ENCODE measurements at places on chromosomes 16 and 17.

DNA sequence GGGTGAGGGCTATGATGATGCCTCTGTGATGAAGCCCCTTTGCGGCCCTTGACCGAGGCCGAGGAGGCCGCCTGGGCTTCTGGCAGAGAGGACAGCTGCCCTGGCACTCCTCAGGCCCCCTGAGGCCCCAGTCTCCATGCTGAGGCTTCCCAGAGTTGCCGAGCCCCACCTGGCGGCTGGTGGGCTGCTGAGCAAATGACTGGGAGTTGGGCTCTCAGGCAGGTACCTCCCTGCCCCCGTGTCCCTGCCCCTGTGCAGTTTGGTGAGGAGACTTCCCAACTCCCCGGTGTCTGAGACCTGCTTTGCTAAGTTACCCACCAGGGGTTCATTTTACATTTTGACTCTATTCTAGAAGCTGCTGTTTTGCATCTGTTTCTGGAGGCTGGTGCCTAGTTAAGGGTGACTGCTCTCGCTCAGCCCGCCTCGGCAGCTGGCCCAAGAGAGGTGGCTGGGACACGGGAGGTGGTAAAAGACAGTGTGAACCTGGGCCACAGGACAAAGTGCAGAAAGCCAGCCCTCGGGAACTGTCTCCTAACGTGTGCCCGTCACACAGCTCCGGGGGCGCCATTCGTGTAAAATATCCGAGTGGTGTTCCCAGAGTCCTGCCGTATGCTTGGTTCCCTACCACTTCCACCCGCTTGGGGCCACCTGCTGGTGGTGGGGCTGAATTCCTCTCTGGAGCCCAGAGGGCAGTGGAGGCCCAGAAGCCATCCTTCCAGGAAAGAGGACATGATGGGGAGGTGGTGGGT lies 134.5 kb downstream of the RAB11FIP4 start:
- DNase-seq = no peak

GRCh38 chr16:56480776-56481467 lies 29.6 kb downstream of the OGFOD1 start:
- no peak for DNase-seq

DNA sequence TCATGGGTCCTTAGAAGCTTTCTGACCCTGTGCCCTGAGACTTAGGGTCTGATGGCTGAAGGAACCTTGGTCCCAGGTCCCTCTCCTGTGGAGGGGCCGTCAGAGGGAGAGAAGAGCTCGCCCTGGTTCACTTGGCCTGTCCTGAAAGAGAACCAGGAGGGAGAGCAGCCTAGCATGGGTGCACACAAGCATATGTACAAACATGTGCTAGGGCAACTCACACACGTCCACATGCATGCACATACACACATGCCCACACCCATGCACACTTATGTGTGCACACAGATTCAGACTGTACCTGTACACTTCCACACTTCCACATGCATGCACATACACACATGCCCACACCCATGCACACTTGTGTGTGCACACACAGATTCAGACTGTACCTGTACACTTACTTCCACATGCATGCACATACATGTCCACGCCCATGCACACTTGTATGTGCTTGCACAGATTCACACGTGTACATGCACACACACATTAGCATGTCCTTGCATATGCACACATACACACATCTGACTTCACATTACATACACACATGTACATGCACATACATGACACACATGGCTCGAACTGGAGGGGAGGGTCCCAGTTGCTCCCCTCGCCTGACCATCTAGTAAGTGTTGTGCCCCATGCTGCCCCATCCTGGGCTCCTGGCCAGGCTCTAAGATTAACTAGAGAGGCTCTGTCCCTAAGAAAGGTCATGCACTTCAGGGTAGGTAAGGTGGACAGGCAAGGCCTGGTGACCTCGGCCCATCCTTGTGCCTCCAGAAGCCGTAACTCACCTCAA lies 122.0 kb downstream of the METRNL start:
- DNase-seq = no peak

- DNase-seq = no peak
These were observed 186.5 kb upstream of the TNRC6C start for GRCh38 chr17:77771998-77772397.

DNA sequence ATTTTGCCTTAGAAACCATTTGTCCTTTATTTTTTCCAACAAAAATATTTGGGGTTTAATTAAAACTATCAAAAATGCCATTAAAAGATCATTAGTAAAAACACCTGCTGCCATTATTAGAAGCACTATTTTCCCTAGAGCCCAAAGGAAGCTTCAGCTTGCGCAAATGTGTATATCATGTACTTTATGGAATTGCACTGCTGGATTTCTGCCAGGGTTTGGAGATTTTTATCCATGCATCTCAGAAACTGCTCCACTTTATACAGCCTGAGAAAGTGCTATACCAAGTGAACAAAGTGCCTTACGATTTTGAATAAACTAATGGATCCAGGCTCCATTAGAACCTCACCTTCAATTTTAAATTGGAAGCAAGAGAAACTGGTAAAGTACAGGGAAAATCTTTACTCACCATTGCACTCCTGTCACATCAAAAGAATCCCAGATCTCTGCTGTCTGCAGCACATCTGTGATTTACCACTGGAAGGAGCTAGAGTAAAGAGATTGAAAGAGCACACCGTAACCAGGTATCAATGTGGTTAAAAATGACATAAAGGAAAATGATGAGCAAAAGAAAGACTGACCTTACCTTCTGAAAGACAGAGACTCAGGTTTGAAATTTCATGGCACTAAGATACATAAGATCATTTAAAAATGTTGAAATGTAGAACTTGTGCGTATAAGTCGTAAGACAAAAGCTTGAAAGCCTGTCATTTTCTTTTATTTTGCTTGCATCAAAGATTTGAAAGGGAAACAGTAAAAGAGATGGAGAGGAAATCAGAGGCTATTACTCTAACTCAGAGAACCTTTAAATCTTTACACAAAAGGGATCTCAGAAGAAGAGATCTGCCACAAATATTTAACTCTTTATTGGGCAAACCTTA lies 678.1 kb upstream of the GOT2 start:
- no peak for DNase-seq
